ENCODE measurements at places on chromosomes 2 and 18.

DNA sequence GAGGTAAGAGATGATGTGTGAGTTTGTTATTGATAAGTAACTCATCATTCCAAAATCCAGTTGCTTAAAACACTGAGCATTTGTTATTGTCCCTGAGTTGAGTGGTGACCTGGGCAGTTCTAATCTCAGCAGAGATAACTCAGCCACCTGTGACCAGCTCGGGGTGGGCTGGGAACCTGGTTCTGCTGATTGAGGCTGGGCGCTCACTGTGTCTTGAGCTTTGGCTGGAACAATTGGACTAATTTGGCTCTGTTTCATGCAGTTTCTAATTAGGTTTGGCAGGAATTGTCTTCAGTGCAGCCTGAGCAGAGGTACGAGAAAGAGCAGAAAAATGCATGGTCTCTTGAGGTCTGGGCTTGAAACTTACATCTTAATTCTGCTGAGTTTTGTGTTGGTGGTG, 144.7 kb downstream of the RNF144A start:
- peaks cover 4% of the 10 kb centered on the region for H3K4me1 ChIP-seq
- no peak for DNase-seq
- no peaks in the 10 kb centered on the region for H3K36me3 ChIP-seq
- no peaks in the 10 kb centered on the region for H3K27me3 ChIP-seq
- no peak overlapping the region for H3K4me3 ChIP-seq

DNA sequence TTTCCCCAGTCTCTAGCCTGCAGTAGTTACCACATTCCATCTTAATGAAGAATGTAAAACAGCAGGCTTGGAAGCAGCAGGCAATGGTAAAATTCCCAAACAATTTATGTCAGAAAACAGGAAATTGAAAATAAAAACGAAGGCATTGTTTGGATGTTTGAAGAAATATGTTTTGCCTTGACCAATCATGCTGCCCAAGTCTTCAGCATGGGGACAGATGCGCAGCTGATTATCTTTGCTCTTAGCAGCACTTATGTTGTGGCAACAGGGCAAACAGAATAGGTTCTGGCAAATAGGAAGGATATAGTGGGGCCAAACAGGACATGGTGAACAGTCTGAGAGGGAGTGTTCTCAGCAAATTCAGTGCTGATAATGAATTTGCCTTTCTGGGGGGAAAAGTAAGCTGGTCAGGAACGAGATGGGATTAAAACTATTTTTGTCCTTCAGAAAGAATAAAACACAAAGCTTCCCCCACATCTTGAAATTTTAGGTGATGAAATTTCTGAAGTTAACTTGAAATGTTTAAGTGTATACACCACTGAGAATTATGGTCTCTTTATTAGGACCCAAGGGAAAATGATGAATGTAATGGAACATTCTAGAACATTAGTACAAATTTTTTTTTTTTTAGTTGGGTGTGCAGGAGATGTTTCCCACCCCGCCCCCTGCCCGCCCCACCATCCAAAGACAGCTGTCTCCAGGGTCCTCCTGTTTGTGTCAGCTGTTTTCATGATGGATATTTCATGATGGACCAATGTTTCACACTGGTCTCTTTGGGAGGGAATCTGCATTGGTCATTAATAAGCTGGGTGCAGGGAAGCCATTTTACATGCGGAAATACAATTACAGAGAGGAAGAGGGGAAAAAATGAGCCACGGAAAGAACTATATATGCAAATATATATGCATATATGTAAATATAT, 239.5 kb upstream of the REV1 start:
- H3K27me3 ChIP-seq, result no peaks in the 10 kb centered on the region
- H3K4me1 ChIP-seq, result no peaks in the 10 kb centered on the region
- no peak for DNase-seq
- H3K36me3 ChIP-seq, result no peaks in the 10 kb centered on the region
- H3K4me3 ChIP-seq, result no peak overlapping the region
- no peak overlapping the region for H3K27ac ChIP-seq

- H3K4me3 ChIP-seq, result no peak overlapping the region
- H3K27ac ChIP-seq, result no peak overlapping the region
- DNase-seq, result no peak
- H3K36me3 ChIP-seq, result no peaks in the 10 kb centered on the region
- no peaks in the 10 kb centered on the region for H3K4me1 ChIP-seq
These were observed 34.7 kb downstream of the RBKS start for GRCh38 chr2:27855476-27855875.

GRCh38 chr18:68733707-68734106, 18.8 kb upstream of the TMX3 start:
- H3K4me3 ChIP-seq, result no peak overlapping the region
- H3K36me3 ChIP-seq, result no peaks in the 10 kb centered on the region
- H3K27ac ChIP-seq, result no peak overlapping the region
- DNase-seq, result no peak
- no peaks in the 10 kb centered on the region for H3K27me3 ChIP-seq

- H3K36me3 ChIP-seq, result no peaks in the 10 kb centered on the region
- DNase-seq, result no peak
- no peak overlapping the region for H3K27ac ChIP-seq
These were observed 143.0 kb upstream of the MYCN start for GRCh38 chr2:15797231-15797938.

DNA sequence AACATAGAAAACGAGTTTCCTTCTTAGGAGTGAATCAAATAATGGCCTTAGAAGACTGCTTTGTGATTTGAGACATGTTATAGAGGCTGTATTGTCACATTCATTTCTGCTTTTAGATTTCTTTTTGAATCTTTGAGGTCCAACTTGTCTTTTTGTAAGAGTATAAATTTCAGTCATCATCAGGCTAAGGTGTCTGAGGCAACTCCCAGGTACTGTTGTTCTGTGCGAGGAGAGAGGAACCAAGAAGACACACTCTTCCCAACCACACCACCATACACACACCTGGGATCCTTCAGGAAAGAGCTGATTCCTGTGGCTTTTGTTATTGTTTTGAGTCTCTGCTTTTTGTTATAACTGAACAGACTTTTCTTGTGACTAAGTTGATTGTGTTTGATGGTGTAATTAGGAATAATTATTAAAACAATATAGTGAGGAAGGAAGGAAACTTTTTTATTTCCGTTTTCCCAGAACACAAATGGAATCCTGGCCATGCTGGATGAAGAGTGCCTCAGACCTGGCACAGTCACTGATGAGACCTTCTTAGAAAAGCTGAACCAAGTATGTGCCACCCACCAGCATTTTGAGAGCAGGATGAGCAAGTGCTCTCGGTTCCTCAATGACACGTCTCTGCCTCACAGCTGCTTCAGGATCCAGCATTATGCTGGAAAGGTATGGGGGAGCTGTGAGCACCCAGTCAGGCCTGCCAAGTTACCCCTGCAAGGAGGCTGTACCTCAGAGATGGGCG, 140.4 kb downstream of the MYO1B start:
- H3K36me3 ChIP-seq, result no peaks in the 10 kb centered on the region
- no peaks in the 10 kb centered on the region for H3K27me3 ChIP-seq
- H3K4me3 ChIP-seq, result no peak overlapping the region

Measured in uterus (tissue), 4 donors.